ENCODE measurements at places on chromosomes 7 and 10. TPM values are rescaled to one million over a fixed set of nuclear protein-coding genes. Genes with fewer than 3 reads are reported as not detected.

Gene ZP3
- total RNA-seq, result 0.44 TPM

Gene STOX1
- 1.8 TPM for total RNA-seq

Gene WNT8B
- total RNA-seq, result not detected

Gene DDC
- not detected for total RNA-seq

Gene PLEKHS1
- not detected for total RNA-seq

GRCh38 chr10:14543046-14543903 is 212.6 kb upstream of the FRMD4A start:
- DNase-seq, result no peak

GRCh38 chr10:1150638-1150955 is 94.4 kb downstream of the WDR37 start:
- DNase-seq, result no peak

- peak; percentile 23 for DNase-seq
Measured at GRCh38 chr10:94992811-94993210, 54.4 kb downstream of the CYP2C9 start.

DNA sequence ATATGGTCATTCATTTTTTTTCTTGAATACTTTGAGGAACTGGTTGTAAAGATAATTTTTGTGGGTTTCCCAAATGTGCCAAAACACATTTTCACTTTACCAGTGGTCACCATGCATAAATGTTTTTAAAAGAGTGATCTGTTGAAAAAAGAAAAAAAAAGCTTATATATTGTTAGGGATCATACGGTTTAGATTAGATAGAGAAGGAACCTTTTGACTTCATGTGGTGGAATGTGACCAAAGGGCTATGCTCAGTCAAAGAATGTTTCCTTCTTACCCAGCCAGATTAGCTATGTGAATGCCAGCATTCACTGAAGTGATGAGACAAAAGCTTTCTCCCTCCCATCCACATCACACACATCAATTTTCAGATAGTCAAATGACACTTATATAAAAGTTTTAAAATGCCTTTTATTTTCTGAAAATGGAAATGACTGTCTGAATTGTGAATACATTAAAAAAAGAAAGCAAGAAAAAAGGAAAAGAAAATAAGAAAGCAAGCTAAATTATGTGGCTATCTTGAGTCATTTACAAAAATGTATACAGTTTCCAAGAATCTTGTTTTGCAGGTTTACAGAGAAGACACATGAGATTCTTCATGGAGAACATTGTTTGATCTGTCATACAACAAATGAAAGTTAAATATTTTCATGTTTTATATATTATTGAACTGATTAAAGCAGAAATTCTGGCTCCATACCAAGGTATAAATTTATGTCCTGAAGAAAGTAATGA is 8.6 kb upstream of the CPED1 start:
- no peak for DNase-seq

GRCh38 chr10:103667356-103667755 is 173.9 kb downstream of the NEURL1 start:
- no peak for DNase-seq

GRCh38 chr10:52359441-52359840 is 45.4 kb downstream of the DKK1 start:
- no peak for DNase-seq

DNA sequence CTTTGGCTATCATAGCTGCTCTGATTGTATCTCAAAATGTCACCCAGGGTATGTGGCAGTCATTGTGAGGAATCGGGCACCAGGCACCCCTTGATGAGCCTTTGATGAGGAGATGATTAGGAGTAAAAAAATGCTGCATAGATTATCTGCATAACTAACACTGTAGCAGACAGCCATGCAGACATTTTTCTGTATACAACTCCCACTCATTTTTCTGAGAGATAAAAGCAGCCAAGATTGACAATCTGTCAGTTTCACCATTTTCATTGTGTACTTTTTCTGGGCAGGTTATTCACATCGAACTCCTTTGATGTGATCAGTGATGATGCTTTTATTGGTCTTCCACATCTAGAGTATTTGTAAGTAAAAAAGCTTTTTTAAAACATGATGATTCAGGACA is 19.4 kb downstream of the LGI1 start:
- no peak for DNase-seq

- no peak for DNase-seq
Measured at GRCh38 chr7:127438836-127439235, 46.3 kb upstream of the ZNF800 start.

GRCh38 chr7:95105627-95106026 is 198.2 kb downstream of the PPP1R9A start:
- no peak for DNase-seq

- DNase-seq, result no peak
Measured at GRCh38 chr7:139829025-139829774, at the start of gene TBXAS1. TSS of gene TBXAS1 (plus strand) at chr7:139829264. CDS start at chr7:139829391, 127 bp downstream.

- no peak for DNase-seq
Measured at GRCh38 chr10:11261687-11262493, 244.2 kb downstream of the CELF2 start.

DNA sequence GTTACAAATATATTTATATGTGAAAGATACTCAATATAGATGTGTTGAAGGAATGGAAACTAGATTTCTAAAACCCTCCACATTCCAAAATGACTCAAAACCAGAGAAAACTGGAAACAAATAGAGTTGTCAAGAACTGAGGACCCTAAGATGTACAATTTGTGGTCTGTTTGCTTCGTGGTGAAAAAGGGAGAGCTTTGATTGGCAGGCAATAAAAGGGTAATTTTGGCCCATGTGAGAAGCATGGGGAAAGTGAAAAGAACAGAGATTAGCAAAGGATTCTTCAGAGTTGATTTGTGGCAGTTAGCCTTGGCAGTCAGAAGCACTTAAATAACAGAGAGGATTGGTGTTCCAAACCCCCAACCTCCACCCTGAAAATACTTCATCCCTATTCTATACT is 37.1 kb upstream of the DKK1 start:
- DNase-seq, result no peak

DNA sequence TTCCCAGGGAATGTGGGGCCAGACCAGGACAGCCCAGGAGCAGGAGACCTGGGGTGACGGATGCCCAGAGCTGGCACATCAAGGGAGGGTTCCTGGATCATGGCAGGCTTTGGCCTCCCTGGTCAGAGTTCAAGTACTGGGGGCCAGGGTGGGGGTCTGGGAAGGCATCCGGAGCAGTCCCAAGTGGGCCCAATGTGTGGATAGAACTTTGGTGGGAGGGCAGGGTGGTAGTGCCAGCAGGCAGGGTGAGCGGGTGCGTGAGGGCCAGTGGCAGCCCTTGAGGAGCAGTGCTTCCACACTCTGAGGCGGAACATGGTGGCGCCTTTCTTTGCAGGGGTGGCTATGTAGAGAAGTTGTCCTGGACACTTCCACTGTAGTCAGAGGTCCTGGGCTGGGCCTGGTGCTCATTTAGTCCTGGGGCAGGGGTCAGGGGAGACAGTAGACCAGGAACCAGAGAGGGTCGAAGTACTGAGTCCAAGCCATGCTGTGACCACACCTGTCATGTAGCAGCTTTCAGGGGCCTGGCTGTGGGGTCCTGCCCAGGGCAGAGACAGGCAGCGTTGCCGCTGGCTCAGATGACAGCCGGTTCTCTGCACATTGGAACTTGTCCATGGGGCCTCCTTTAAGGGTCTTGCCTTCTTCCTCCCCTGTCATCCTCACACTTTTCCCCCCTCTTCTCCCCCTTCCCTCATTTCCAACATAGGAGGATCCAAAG is 22.2 kb upstream of the CSGALNACT2 start:
- DNase-seq, result no peak

GRCh38 chr7:130366564-130366963 is 13.7 kb upstream of the CPA1 start:
- DNase-seq, result no peak
